Small intestine (tissue), 16 donors: ENCODE measurements at places on chromosomes 12 and 14.

- DNase-seq = no peak
Measured at GRCh38 chr12:1562813-1563407, 31.5 kb downstream of the FBXL14 start.

DNA sequence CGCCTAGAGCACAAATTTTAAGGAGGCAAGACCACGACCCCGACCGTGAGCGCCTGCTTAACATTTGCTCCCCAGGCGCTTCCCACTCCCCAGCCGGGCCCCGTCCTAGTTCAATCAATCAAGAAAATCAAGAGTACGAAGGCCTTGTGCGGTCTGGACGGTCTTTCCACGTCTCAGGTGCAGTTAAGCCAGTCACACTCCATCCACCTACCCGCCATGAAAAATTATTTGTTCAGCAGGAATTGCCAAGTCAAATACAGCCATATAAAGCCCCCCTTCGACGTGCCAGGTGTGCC is 603 bp upstream of the LRR1 start:
- DNase-seq = no peak

GRCh38 chr14:20720741-20721140 is 24.9 kb upstream of the EDDM3A start:
- DNase-seq = no peak

DNA sequence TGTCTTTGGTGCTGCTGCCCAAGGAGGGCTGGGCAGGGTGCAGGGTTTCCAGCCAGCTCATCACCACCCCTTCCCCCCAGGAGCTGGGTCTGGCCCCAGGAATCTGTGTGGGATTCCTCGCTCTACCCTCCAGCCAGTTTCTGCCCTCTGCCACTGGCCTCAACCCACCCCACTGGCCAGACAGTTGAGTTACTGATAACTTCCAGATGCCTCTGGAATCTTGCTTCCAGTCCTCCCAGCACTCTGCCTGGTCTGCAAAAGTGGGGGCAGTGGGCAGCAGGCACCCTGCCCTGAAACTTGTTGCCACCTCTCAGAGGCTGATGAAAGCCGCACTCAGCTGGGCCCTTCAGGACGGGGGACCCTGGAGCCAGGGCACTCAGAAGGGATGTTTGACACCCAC is 20.1 kb upstream of the TBX3 start:
- no peak for DNase-seq

GRCh38 chr14:59634617-59635016 is 58.0 kb upstream of the CCDC175 start:
- DNase-seq = no peak
